Activated CD4-positive, alpha-beta T cell treated with anti-CD3 and anti-CD28 coated beads, Interleukin-2, amount 10 ng/mL, durations not matched to agents 24 days and 14 days (primary cell): ENCODE measurements at places on chromosomes 12 and 14.

DNA sequence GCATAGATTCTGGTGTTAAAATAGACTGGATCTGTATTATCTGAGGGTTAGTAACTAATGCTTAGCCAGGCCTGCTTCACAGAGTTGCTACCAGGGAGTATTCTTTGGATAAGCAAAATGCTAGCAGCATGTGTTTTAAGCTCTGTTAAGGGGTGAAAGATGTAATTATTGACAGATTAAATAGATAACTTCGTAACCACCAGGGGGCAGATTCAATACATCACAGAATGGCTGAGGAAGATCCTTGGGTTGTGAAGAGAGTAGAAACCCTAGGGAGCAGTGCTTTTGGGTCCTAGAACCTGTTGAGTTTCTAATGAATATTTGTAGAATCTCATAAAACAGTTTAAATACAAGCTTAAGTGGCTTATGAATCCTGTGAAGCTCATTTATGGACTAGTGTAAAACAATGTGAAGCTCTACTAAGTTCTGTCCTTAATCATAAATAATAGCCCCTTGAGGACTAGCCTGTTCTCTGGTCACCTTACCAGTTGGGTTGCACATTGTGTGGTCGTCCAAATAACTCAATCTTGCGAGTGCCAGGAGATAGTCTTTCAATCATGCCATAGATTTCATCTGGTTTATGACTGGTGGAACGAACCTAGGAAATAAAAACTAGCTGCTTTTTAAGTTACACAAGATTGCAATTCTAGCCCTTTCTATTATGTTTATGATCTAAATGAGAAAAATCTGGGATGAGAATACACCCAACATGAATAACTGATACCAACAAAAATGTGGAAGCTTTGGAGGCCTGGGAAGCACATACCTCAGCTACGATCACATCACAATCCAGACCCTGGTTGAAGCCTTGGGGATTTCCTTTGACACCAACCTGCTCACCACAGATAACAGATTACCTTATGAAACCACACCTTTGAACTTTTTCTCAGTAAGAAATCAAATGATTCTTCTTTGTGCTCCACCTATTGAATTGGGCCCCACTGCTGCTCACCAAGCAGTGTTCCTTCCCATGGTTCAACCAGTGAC is 12.3 kb downstream of the METTL3 start:
- DNase-seq: peak; percentile 80

DNA sequence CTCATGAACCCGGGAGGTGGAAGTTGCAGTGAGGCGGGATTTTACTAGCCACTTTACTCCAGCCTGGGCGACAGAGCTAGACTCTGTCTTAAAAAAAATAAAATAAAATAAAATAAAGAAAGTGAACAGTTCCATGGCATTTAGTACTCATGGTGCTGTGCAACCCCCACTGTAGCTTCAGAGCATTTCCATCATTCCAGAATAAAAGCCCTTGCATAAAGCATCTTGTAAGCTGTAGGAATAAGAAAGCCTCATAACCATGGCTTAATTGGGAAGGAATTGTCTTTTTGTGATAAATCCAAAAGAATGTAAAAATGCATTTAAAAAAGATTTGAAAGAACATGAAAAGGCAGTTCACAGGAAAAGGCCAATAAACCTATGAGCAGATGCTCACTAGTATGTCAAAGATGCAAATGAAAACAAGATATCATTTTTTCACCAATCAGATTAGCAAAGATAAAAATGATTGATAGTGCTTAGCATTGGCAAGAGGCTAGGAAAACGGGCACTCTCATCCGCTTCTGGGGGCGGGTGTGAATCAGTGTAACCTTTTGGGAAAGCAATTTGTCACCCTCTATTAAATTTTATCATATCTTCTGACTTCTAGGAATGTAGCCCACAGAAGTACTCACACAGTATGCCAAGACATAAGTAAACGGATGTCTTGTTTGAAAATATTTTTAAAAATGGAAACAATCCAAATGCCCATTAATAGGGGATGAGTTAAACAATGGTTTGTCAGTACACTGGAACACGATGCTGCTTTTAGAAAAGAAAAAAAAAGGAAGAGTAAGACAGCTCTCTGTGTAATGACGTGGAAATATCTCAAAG is 46.6 kb downstream of the CFAP251 start:
- DNase-seq: no peak

DNA sequence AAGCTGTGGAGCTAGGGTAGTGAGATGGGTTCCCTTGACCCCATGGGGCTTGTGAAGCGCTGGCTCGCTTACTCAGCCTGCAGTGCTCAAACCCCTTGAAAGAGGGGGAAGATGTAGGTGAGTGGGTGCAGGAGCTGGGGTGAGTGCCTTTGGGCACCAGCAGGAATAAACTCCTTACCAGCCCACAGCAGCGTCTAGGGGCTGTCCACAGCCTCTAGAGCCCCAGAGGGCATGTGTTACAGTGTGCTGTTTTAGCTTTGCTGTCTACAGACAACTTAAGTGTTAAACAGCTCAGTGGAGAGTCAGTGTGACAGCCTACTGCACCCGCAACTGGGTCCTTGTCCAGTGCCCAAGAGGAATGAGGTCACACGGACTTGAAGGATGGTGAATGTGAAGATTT is 48.0 kb downstream of the TSPAN8 start:
- DNase-seq: no peak

- DNase-seq: no peak
Measured at GRCh38 chr14:50953502-50953901, 9.2 kb upstream of the PYGL start.
